Activated CD8-positive, alpha-beta memory T cell treated with anti-CD3 and anti-CD28 coated beads for 24 hours (primary cell): ENCODE measurements at places on chromosomes 2 and 18.

GRCh38 chr2:236561874-236562273 lies 7.8 kb upstream of the ACKR3 start:
- DNase-seq, result no peak

DNA sequence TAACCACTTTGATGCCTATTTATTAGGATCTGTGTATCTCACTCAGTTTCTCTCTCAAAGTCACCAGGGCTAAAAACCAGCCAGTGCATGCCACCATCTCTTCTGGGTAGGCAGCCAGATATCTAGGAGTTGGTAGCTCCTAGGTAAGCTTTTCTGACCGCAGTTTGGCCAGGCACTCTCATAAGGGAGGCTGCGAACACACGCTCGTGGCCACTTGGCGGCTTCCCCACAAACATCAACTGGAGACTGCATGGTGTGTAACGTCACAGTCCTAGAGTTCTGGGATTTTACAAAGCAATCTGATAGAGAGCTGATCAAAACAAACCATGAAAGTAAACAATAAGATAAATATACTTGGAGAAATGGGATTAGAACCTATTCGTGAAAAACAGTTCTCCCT lies 424.3 kb upstream of the ACVR2A start:
- DNase-seq, result no peak

GRCh38 chr2:95334916-95335641 lies 37.9 kb downstream of the KCNIP3 start:
- no peak for DNase-seq

DNA sequence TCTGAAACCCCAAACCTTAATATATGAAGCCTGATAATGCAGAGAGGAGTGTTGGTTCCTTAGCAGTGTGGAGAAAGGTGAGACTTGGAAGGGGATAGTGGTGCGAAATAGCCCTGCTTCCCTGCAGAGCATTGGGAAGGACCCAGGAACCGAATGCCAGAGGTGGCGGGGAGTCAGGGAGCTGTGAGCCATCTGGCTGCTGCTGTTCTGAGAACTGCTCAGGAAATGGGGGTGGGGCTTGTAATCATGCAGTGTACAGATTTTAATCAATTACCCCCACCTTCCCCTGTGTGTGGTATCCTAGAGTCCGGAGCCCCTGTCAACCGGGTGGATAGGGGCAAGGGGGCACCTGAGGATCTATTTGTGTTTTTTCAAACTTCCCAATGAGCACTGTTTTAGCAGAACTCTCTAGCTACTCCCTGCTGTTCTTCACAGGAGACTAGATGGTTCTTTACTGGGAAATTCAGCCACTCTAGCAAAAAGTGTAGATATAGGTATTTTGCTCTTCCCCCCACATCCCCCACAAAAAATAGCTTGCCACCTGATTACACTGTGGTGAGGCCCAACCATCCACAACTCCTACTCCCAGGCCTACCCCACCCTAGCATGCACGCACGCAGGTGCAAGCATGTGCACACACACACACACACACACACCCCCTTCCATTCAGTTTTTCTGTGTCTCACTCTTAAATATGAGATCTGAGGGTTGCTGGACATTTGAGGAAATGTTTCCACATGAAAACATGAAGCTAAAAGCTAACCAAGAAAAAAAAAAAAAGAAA lies 30.1 kb upstream of the MBOAT2 start:
- no peak for DNase-seq

DNA sequence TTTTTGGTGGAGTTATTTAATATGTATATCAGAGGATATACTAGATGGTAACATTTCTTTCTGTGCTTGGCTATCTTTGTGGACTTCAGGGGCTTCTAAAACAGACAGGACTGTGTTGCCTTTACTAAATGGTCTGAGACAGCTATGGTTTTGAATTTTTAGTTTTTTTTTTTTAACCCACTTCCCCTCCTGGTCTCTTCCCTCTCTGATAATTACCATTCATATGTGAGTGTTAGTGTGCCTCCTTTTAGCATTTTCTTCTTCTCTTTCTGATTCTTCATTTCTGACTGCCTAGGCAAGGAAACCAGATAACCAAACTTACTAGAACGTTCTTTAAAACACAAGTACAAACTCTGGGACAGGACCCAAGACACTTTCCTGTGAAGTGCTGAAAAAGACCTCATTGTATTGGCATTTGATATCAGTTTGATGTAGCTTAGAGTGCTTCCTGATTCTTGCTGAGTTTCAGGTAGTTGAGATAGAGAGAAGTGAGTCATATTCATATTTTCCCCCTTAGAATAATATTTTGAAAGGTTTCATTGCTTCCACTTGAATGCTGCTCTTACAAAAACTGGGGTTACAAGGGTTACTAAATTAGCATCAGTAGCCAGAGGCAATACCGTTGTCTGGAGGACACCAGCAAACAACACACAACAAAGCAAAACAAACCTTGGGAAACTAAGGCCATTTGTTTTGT lies 52.7 kb downstream of the SMAD4 start:
- no peak for DNase-seq

GRCh38 chr2:219907011-219907365 lies 279.6 kb downstream of the SLC4A3 start:
- DNase-seq, result no peak

DNA sequence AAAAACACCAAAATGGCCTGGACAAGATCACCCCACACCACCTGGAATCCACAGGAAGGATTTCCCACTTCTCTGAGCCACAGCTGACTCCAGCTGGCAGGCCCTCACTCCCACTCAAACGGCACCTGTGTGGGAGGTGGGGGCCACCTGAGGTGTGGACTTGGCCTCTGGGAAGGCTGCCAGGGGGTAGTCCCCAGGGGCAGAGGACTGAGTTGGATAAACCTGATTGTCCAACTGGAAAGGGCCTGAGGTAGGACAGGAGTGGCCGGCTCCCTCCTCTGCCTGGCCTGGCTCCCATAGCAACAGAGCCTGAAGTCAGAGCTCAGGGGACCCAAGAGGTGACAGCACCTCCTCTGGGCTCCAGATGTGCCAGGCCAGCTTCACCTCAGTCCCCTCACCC lies 300.2 kb downstream of the CELF4 start:
- no peak for DNase-seq

- DNase-seq, result peak; percentile 83
Measured at GRCh38 chr2:233385489-233386044, 31.3 kb downstream of the DGKD start.

DNA sequence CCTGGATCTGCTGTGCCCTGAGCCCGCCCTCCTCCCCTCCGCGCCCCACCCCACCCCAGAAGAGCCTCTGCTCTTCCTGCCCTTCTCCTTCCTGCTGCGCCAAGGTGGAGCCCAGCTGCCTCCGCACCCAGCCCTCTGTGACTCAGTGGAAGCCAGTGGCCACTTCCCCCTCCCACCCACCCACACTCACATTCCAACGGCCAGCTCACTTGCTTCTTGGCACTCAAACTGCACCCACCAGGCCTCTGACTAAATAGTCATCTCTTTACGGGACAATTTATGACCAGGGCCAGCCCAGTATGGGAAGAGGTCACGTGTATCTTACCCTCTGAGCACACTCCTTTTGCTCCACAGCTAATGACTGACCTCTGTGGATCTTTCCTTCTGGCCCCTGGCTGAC lies 150.4 kb upstream of the SLC1A4 start:
- DNase-seq, result no peak

GRCh38 chr18:49898421-49898820 lies 85.1 kb upstream of the ACAA2 start:
- peak; percentile 77 for DNase-seq

- DNase-seq, result no peak
Measured at GRCh38 chr2:37361216-37361815, 16.9 kb downstream of the QPCT start.

- no peak for DNase-seq
Measured at GRCh38 chr2:109463891-109464290, 149.9 kb downstream of the SEPTIN10 start.

GRCh38 chr18:8667846-8668245 lies 37.5 kb upstream of the MTCL1 start:
- no peak for DNase-seq

DNA sequence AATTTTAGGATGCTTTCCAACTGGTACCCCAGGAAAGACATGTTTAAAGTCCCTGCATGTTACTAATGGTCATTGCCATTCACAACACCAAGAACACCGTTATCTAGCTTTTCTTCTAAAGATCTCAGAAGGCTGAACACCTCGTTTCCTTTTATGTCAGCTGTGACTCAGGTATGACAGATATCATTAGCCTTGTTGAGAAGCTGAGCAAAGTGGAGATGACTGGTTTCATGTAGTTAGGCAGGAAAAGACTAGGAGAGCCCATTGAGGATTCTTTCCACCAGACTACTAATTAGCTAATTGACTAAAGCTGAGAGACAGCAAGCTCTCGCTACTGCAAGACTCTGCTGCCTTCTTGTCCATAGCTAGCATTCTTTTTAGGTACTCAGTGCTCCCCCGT lies 32.0 kb upstream of the ARL5A start:
- DNase-seq, result no peak

GRCh38 chr18:36769172-36769571 lies 59.6 kb downstream of the TPGS2 start:
- DNase-seq, result no peak

DNA sequence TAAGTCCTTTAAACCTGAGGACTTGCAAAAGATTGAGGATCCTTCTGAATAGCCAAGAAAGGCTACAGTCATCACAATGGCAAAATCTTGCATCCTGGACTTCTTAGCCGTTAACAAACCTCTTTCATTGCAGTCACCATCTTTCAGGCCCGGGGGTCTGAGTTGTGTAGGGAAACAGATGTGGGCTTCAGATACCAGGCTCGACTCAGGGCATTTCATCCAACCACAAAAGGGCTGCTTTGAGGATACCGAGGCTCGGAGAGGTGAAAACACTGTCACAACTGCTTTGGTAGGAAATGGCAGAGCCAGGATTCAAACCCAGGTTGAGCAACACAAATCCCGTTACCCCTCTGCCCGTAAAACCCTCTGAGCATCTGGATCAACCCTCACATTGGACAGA lies 147.4 kb downstream of the TFCP2L1 start:
- DNase-seq, result no peak

DNA sequence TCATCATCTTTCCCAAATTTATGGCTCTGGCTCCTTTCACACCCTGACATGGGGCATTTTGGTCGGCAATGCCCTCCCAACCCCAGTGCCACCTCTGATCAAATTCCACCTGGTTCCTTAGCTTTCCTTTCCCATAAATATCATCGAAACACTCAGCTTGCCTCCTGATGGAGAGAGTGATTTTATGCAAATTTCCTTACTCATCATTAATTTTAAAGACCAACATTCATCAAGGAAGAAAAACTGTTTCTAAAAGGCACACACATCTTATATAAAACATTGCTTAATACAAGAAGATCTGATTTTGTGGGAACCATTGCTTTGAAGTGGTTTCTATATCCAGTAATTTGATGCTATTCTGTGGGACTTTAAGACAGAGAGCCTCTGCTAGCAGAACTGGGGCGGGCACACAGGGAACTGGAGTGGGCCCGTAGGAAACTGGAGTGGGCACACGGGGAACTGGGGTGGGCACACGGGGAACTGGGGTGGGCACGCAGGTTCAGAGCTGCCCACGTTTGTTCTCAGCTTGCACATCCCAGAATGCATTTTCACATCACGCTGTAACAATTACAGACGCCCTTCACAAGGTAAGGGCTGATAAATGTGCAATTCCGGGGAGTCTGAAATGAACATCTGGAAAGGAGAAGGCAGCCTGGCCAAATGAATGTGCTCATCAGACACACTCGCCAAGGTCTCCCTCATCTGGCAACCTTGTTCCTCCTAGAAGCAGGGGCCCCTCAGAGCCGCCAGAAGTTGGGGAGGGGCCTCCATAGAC lies 174.2 kb downstream of the RTP5 start:
- DNase-seq, result no peak

- DNase-seq, result no peak
Measured at GRCh38 chr18:31511098-31511497, 13.1 kb downstream of the DSG2 start.

DNA sequence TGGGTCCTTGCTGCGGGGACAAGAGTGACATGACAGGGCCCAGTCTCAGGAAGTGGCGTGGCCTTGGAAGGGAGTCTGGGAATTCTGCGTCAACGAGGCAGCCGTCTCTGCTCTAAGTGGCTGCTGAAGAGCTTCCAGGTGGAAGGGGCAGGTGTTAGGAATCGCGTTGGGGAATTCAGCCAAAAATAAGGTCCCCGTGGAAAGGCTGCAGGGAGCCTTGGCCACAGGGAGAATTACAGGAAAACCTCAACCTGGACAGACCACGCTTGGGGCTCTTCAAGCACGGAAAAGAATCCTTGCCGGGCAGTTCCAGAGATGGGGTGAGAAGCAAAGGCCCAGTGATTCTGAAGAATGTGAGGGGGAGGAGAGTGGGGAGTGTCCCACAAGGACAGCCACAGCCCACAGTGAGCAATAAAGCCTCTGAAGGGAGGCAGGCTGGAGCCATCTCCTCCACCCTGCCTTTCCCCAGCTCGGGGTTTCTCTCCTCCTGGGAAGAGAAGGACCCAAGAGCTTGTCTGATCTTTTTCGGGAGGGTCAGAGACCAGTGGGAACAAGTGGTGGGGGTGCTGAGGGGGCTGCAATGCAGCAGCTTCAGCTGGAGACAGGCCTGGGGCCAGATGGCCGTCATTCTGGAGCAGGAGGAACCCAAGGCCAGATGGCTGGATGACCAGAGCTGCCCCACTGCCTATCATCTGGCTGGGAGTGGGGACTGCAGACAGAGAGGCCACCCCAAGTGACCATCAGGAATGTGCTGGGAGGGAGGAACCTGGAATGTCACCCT lies 106.4 kb upstream of the SMAD2 start:
- no peak for DNase-seq

DNA sequence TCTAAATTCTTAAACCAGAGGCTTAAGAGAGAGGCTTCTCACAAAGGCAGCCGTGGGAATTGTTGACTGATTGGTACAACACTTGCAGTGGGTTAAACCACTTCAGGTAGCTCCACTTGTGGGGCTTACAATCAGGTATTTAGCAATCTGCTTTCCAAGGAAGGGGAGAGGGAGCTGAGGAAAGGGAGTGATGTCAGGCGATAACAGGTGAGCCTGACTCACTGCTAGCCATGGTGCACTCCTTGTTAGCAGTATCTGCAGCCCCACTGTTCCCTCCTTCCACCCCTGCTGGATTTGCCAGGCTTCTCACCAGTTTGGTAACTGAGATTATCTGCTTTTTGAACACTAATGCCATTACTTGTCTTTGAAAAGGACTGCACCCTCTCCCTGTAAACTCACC lies 1056.7 kb upstream of the FANCL start:
- DNase-seq, result no peak

- DNase-seq, result no peak
Measured at GRCh38 chr18:79609841-79610281, 69.7 kb upstream of the CTDP1 start.
